ENCODE measurements at places on chromosomes 5 and 9.

DNA sequence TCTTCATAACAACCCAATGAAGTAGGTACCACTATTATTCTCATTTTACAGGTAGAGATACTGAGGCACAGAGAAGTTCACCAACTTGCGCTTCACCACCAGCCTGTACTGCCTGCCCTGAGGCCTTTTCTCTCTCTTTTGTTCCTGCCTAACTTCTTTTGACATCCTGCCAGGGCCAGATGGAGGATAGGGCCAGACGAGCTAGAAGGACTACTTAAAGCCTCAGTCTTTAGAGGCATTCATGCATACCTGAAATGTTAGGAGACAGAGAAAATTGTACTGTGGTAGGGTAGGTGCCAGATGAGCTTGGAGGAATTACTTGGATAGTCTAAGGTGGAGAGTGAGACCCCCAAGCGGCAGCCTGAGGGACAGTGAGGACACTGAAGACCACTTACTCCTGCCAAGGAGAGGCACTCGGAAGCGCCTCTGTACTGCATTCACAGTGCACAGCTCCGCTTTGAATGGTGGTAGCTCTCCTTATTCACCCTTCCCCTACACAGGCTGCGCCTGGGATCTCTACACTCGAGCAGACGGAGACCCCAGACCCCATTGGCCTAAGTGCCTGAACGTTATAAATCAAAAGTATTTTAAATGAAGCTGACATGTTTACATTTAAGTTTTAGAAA lies 6.2 kb upstream of the ORM1 start:
- no peak for DNase-seq

DNA sequence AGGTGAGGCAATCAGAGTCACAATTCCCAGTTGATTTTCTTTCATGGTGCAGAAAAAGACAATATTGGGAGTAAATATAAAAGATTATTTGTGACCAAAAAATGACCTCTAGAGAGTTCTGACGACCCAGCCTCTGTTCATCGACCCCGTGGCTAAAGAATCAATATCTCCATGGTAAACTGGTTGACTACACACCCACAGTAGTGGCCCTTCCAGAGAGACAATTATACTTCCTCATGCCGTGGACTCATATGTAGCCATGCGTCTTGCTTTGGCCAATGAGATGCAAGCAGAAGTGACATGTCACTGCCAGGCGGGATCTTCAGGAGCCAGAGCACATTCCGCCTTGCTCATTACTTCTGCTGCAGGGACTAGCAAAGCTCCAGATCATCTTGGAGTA lies 163.3 kb upstream of the RAD23B start:
- no peak for DNase-seq

DNA sequence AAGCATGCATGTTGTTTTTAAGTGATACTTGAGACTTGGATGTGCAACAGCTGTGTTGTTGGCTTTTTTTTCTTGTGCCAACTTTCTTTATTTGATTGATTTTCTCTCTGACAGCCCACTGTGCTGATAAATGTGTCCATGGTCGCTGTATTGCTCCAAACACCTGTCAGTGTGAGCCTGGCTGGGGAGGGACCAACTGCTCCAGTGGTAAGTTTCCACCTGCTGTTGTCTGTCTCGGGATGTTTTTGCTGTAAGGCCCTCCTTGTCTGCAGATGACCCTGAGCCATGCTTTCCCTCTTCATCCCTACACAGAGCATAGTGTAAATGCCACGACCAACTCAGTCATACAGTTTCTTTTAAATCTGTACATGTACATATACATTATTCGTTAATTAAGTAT lies 79.2 kb downstream of the MEGF10 start:
- no peak for DNase-seq

GRCh38 chr5:169686137-169686536 lies 49.1 kb downstream of the DOCK2 start:
- no peak for DNase-seq

- DNase-seq: no peak
Observed at GRCh38 chr5:132812123-132812765, 858 bp upstream of the SOWAHA start.

- DNase-seq: no peak
Observed at GRCh38 chr5:162529886-162530285, 462.3 kb downstream of the GABRG2 start.

Data from activated naive CD4-positive, alpha-beta T cell treated with anti-CD3 and anti-CD28 coated beads, Interleukin-2, amount 50 U/mL, for 16 hours (primary cell).